HAP-1 (cell line): ENCODE measurements at places on chromosomes 12 and 14.
A peak's percentile ranks its signal among the peaks of the same experiment; 100 is the strongest.

GRCh38 chr12:10719482-10719881, 3.6 kb downstream of the YBX3 start:
- no peak for DNase-seq

GRCh38 chr14:81834308-81834707, 300.7 kb upstream of the SEL1L start:
- no peak for DNase-seq

DNA sequence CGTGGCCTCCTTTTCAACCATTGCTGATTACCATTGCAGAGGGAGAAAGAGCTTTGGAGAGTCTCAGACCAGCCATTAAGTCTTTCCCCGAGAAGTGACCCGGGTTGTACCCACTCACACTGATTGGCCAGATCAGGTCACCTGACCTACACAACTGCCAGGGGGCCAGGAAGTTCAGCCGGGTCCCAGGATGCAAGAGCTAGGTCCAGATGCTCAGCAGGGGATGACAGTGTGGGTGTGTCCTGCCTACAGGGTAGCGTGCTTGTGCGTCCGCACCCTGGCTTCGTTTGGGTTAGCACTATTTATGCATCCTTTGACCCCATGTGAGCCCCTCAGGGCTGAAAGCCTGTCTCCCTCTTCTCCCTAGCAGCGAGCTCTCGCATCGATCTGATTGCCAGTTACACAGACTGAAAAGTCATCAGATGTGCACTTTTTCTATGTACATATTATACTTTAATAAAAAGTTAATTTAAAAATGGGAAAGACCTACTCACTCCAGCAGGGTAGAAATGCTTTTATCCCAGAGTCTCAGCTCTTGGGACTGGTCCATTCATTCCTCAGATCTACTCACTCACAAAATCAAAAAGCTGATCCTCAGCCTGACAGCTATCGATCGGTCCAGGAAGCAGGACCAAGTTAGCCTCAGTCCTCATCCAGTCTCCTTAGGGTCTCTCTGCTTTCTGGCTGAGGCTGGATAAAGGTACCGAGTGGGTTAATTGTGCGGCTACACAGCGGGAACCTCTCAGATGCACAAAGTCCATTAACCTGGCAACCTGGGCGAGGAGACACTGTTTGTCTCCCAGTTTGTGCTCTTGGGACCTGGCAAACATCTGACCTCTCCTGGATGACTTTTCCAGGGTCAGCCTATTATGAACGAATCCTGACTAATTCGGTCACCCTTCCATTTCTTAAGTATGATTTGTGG, 68.0 kb downstream of the SERPINA3 start:
- no peak for DNase-seq

GRCh38 chr14:104886690-104887622, 21.9 kb downstream of the CEP170B start:
- DNase-seq = no peak

DNA sequence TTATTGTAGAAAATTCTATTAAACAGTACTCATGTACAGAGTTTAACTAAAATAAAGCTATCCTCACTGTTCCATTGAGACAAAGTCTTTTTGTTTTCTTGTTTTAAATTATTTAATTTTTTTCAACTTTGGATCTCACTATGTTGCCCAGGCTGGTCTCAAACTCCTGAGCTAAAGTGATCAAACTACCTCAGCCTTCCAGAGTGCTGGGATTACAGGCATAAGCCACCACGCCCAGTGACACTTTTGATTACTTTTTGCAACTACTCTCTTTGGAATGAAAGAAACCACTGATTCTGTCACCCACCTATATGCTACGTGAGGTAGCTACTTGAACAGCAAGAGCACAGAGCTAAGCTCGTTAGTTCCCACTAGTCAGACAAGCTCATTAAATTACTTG, 17.1 kb downstream of the ZFC3H1 start:
- DNase-seq = no peak

- no peak for DNase-seq
Measured at GRCh38 chr14:68525516-68525915, 267.4 kb downstream of the ZFP36L1 start.

GRCh38 chr12:67508830-67509229, 139.7 kb upstream of the DYRK2 start:
- no peak for DNase-seq

DNA sequence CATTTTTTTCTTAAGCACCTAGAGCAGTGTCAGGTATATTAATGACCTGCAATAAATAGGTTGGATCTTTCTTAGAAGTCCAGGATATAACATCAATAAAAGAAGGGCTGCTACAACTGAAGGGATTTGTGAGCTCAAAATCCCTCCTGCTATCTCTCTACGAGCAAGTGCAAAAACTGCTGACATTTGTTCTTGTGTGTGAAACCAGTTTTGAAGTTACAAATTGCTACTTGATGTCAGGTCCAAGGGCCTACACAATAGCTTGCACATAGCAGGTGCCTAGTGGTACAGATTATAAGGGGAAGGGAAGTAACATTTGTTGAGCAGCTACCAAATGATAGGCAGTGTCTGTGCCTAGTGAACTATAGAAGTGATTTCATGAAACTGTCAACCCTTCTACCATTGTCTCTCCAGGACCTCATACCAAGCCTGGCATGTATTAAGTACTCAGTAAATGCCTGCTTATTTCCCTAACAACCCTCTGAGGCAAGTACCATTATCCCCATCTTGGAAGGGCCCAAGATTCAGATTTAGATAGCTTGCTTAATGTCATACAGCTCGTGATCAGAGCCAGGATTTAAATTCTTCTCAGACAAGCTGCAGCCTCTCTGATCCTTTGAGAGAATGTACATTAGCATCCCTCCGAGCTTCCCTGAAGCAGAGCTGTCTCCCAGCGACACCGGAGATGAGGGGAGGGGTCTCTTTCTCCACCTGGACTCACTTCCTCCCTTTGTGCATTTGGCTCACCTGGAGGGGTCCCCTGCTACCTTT, 300.3 kb downstream of the ZFP36L1 start:
- no peak for DNase-seq

DNA sequence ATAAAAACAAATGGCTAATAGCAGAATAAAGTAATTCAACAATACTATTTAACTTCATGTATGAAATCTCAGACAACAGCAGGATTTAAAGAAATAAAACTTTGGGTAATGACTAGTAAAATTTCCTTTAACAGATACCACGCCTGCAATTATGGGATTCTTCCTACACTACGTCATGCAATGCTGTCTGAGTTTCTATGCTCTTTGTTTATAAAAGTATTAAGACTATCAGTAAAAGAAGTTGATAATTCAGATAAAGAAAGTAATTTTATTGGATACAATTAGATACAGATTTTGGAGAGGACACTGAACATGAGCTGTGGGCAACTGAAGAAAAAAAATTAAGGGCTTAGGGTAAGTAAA, 308.4 kb upstream of the LRFN5 start:
- no peak for DNase-seq

GRCh38 chr12:66120477-66120876, 10.1 kb downstream of the LLPH start:
- DNase-seq = no peak

- no peak for DNase-seq
Measured at GRCh38 chr12:52924764-52925716, 20.2 kb upstream of the KRT8 start.

- DNase-seq = no peak
Measured at GRCh38 chr12:94722664-94723063, 72.3 kb upstream of the TMCC3 start.

GRCh38 chr14:48991141-48991540, 595.0 kb downstream of the RPS29 start:
- no peak for DNase-seq

DNA sequence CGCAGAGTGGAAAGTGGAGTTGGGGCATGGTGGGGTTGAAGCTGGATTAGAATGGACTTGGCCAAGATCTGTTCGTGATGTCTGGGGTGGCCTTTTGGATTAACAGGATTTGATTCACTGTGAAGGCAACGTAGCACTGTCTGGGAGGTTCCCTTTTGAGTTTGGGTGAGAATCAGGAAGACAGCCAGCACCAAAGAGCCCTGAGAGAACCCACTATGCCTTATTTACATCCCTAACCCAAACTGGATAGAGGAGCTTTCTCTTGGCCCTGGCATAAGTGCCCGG, 269.6 kb downstream of the ZFP36L1 start:
- no peak for DNase-seq

DNA sequence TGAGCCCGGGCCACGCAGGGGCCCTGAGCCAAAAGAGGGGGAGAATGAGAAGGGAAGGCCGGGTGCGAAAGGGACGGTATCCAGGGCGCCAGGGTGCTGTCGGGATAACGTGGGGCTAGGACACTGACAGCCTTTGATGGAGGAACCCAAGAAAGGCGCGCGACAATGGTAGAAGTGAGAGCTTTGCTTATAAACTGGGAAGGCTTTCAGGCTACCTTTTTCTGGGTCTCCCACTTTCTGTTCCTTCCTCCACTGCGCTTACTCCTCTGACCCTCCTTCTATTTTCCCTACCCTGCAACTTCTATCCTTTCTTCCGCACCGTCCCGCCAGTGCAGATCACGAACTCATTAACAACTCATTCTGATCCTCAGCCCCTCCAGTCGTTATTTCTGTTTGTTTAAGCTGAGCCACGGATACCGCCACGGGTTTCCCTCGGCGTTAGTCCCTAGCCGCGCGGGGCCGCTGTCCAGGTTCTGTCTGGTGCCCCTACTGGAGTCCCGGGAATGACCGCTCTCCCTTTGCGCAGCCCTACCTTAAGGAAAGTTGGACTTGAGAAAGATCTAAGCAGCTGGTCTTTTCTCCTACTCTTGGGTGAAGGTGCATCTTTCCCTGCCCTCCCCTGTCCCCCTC, 3.0 kb downstream of the SSTR1 start:
- no peak for DNase-seq

DNA sequence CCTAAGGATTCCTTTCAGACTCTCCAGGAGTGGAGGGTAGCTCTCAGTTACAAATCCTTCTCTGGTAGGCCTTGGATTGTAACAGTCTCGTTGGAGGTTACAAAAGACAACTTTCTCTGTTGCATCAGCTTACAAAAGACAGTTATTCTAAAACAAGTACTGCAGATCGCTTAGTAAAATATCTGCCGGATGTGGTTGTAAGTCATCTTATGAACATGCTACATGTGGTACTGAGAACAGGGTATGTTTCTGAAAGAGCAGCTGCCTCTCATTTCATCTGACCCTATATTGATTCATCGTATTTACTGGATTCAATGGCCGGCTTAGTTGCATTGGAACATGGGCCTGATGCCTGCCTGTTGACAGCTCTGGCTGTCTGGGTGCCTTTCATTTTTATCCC, 157.4 kb downstream of the PTCSC3 start:
- no peak for DNase-seq

DNA sequence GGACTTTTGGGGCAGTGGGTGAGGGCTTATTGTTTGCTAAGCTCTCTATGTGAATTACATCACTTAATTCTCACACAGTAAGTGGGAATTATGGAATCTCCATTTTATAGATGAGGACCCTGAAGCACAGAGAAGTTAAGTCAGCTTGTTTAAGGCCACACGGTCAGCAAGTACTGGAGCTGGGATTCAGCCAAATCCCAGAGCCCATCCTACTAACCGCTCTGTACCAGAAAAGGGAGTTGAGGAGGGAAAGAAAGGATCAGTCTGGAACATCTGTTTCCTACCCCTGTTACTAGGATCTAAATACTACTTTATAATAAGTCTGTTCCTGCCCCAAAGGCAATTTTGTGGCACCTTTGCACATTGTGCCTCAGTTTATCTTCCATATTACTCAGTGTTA, 42.6 kb downstream of the PPFIBP1 start:
- DNase-seq = no peak

GRCh38 chr14:102580550-102581110, 11.8 kb upstream of the RCOR1 start:
- no peak for DNase-seq

- DNase-seq = no peak
Measured at GRCh38 chr14:75306927-75307699, 28.5 kb downstream of the FOS start.

DNA sequence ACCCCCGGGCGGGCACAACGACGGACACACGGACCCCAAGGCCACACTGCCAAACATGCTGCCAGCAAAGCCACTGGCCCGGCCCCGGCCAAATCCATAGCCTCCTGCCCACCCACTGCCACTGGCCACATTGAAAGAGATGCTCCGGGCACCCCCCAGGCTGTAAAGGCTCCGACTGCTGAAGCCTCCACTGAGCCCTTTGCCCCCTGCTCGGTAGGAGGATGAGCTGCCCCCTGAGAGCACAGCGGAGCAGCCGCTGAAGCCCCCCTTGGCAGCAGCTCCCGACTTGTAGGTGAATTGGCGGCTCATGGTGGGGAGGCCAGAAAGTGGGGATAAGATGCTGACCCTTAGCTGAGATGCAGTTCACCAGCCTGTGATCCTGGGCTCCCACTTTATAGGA, at the start of gene KRT73:
Gene KRT73 (minus strand): TSS at position 344 of the 400 bp plus-strand sequence. CDS start 35 bp downstream, at position 309.
- no peak for DNase-seq

DNA sequence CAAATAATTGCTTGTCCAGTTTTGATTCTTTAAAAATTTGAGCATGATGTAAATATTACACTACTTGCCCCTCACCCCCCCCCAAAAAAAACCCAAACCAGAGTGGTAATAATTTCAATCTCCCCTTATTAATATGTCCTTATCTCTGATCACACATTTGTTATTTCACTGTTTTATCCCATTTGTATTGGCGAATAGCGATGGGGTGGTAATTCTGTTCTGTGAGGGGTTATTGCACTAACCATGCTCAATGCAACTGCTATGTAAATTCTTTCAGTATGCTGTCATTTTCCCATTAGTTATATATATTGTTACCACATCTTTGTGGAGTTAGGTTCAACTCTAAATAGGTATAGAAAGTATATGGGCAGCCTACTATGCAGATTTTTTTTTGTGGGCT, 1.1 kb downstream of the RIMKLB start:
- no peak for DNase-seq

GRCh38 chr14:89108608-89109007, 284.2 kb downstream of the TTC8 start:
- no peak for DNase-seq

- no peak for DNase-seq
Measured at GRCh38 chr12:108753976-108754375, 22.7 kb upstream of the CORO1C start.

DNA sequence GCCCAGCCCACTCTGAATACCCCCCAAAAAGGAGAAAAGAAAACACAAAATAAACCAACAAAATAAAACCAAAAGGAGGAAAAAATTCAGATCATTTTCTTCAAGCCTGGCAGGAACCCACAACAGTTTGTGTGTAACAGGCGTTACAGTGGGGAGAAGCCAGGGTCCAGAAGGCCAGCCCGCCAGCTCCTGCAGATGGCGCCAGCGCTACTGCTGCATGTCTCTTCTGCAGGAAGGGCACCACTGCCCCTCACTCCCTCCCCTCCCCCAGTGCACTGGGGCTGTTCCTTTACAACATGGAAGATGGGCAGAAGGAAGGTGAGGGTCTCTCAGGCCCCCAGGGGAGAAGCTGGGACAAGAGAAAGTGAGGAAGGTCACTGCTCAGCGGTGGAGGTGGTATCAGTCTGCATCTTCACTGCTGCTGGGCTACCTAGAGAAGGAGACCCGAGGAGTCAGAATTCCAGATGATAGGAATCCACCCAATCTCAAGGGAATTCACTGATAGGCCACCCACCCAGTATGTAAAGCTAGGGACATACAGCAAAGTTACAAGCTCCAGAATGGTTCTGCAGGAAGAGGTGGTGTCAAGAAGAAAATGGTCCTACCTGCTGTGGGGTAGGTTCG, 2.3 kb upstream of the NOP2 start:
- DNase-seq = peak; percentile 44

GRCh38 chr12:28107679-28108078, 82.6 kb upstream of the CCDC91 start:
- DNase-seq = no peak

- DNase-seq = no peak
Measured at GRCh38 chr14:61593330-61593729, 102.0 kb upstream of the HIF1A start.

GRCh38 chr12:94266796-94267536, 118.6 kb downstream of the PLXNC1 start:
- DNase-seq = no peak

- peak; percentile 72 for DNase-seq
Measured at GRCh38 chr12:94650143-94651056, at the start of gene TMCC3. TSS of gene TMCC3 (minus strand) at chr12:94650557. CDS start at chr12:94650430, 127 bp downstream.
